GF-D8 (cell line): ENCODE measurements at places on chromosomes 3 and 15.

GRCh38 chr3:159260049-159260662 lies 458.3 kb downstream of the MFSD1 start:
- DNase-seq, result no peak

GRCh38 chr3:128369121-128369703 lies 97.5 kb downstream of the DNAJB8 start:
- DNase-seq, result no peak

DNA sequence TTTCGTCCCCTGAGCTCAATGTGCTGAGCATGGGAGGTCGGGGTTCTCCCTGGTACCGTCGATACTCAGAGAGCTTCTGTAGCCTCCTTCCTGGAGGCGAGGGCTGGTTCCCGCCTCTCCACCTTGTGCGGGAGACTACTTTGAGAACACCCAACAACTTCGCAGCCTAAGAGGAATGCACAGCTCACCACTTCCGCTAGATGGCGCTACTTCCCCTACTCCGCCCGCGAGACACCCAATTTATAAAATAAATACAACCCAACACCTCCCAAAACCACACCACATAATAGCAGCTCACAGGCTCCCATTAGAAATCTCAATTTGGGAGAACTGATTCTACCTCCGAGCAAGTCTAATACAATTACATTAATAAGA lies 1.2 kb downstream of the RGMA start:
- no peak for DNase-seq

- no peak for DNase-seq
Measured at GRCh38 chr15:83462953-83463433, 15.9 kb downstream of the SH3GL3 start.

DNA sequence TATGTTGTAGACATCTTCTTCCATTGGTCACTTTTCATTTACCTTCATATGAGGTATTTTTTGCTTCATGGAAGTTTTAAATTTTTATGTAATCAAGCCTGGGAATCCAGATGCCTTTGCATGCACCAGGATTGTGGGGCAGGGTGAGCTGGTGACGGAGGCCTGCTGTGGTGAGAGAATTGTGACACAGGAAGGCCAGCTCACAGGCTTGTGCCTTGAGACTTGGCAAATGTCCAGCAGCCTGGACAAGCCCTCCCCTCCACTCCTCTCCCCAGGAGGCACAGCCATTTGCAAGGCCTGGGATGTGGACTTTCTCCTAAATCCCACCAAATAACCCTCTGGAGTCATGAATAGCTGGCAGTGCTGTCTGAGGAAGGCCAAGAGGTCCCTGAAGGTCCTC lies 67.4 kb downstream of the RHCG start:
- DNase-seq, result peak; percentile 2

DNA sequence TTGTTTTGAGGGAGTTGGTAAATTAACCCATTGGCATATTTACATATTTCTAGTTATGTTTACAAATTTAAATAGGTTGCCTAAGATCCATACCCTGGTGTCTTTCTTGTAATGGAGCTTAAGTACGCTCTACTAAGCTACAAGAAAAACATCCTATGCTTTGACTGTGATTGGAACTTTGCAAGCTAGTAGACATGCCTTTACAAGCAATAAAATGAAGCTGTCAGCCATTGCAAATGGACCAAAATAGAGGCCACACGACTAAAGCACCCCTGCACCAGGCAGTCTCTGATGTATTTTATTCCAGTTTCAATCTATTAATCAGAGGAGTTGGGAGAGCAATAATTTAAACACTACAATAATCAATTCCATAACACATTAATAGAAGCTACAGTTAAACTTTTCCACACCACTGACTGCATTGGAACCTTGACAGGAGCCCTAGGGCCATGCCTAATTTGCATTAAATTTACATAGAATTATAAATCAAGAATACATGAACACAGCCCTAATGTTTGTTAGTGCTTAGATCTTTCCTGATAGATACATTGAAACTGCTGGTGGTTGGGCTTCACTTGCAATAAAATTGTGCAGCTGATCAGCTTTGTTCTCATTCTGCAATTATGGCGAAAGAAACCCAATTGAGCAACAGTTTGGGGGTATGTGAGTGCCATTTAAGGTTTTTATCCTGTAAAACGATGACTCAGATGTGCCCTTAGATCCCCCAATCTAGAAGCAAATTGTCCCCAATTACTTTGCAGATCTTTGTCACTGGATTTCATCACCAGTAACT lies 360.1 kb downstream of the LSAMP start:
- no peak for DNase-seq

DNA sequence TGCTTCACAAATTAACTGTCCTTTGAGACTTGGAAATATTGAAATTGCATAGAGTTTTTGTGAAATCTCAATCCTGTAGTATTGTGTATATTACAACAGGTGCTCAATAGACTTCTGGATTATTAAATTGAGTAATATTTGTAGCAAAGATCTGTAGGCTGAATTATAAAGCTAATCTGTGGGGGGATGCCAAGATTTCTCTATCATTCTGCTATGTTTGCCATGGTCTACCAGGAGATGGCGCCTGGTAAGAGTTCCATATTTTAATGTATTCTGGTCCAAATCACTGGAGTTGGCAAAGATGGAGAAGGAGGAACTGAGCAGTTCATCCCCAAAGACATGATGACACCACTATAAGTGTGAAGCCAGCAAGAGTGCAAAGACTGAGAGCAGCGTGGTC lies 340.9 kb upstream of the TPRG1 start:
- DNase-seq, result no peak

DNA sequence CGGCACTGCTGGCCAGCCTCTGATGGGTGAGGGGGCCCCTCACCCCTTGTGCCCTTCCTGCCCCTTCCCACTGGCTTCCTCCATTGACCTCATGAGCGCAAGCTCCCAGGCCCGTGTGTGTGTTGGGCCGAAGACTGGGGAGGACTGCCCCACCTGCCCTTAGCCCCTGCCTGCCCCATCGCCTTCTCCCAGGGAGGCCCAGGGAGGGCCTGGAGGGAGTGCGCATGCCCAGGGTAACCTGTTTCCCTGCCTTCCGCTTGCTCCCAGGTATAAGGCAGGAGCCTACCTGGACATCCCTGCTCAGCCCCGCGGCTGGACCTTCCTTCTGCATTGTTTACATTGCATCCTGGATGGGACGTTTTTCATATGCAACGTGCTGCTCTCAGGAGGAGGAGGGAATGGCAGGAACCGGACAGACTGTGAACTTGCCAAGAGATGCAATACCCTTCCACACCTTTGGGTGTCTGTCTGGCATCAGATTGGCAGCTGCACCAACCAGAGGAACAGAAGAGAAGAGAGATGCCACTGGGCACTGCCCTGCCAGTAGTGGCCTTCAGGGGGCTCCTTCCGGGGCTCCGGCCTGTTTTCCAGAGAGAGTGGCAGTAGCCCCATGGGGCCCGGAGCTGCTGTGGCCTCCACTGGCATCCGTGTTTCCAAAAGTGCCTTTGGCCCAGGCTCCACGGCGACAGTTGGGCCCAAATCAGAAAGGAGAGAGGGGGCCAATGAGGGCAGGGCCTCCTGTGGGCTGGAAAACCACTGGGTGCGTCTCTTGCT lies 8.8 kb downstream of the DLL4 start:
- DNase-seq, result no peak

DNA sequence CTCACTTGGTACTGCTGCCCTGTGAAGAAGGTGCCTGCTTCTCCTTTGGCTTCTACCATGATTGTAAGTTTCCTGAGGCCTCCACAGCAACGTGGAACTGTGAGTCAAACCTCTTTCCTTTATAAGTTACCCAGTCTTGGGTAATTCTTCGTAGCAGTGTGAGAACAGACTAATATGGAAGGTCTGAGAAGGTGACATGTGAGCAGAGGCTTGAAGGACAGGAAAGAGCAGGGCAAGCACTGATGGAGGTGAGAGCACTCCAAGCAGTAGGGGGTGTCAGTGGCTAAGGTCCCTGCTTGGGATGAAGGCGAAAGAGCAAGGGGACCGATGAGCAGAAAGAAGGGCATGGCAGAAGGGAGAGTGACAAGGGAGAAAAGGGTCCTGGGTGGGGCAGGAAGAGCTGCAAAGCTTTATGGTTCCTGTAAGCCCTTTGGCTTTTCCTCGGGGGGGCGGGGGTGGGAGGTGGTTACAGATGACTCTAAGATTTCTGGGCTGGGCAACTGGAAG lies 3.5 kb downstream of the EIF4E3 start:
- peak; percentile 62 for DNase-seq

DNA sequence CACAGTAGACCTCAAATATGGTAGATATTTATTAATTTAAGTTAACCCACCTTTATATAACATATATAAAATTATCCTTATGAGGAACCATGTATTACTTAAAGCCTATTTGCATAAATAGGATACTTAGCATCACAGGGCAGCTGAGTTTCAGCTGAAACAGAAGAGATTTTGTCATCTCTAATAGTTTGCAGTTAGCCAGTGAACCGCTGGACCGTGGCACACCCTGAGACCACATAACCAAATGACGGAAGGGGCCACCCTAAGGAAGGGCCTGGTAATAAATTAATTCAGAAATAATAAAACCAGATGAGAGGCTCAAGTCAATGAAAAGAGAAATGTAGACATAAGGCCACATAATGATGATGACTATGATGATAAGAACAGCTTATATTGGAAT lies 107.7 kb downstream of the MYO5A start:
- no peak for DNase-seq

- DNase-seq, result no peak
Measured at GRCh38 chr3:98551754-98552153, 20.0 kb downstream of the GPR15 start.

GRCh38 chr3:49470714-49471420 lies 800 bp downstream of the DAG1 start:
- DNase-seq, result peak; percentile 13

GRCh38 chr15:90344662-90345061 lies 7.4 kb upstream of the ZNF774 start:
- DNase-seq, result peak; percentile 18

GRCh38 chr3:42517117-42517516 lies 14.7 kb downstream of the VIPR1 start:
- no peak for DNase-seq

- no peak for DNase-seq
Measured at GRCh38 chr3:122934251-122934650, 93.3 kb downstream of the SEMA5B start.

- DNase-seq, result no peak
Measured at GRCh38 chr3:72015463-72015862, 230.5 kb upstream of the PROK2 start.

- DNase-seq, result no peak
Measured at GRCh38 chr3:73633916-73634344, 9.2 kb upstream of the PDZRN3 start.

GRCh38 chr3:119148493-119149180 lies 2.7 kb downstream of the TEX55 start:
- DNase-seq, result no peak

DNA sequence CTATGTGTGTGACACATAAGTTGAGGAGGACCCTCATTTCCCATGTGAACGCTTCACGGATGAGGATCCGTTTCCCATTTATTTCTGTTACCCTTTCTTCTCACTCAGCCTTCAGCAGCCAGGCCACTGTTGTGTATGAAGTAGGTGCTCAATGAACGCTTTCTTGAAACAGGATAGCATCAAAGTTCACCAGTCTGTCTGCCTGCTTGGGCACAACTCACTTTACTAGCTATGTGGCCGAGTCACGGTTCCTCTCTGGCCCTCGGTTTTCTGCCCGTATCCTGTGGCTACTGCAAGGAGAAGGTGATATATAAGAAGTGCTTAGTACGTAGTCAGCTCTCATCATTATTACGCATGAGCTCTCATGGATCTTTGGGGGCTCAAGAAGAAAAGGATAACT lies 22.4 kb downstream of the ACSBG1 start:
- no peak for DNase-seq

- DNase-seq, result no peak
Measured at GRCh38 chr15:62519900-62520299, 354.8 kb upstream of the C2CD4B start.

DNA sequence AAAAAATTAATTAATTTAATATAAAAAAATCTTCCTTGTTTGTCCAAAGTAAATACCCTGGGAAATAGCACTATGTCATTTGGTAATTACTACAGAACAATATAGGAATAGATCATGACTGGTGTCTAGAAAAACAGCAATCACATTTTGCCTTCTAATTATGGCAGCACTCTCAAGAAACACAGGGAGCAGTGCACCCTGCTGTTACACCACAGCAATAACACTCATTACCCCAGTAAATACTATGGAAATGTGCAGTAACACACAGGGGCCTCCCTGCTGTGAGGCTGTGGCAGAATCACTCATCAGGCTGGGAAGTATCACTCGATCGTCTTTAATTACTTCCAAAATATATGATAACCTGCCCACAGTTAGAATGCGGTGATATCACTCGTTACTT lies 646.0 kb downstream of the TUSC7 start:
- DNase-seq, result no peak

DNA sequence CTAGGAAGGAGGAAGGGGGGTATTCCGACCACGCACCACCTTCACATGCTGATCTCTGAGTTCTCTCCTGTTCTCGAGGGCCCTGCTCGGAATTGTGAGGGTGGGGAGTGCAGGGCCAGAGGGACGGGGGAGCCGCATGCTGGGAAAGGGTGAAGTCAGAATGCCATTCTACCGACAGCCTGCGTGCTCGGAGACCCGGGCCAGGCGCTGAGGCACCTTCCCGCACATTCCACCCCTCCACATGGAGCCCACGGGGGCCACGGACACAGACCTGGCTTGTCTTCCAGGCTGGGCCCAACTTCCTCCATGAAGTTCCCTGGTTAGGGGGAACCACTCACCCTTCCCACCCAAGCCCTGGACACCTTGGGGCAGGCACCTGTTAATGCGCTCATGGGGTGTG lies 28.7 kb upstream of the PIGZ start:
- no peak for DNase-seq

- DNase-seq, result no peak
Measured at GRCh38 chr3:164550857-164551256, 527.4 kb downstream of the SI start.

- no peak for DNase-seq
Measured at GRCh38 chr15:101447561-101448071, 41.9 kb downstream of the PCSK6 start.

DNA sequence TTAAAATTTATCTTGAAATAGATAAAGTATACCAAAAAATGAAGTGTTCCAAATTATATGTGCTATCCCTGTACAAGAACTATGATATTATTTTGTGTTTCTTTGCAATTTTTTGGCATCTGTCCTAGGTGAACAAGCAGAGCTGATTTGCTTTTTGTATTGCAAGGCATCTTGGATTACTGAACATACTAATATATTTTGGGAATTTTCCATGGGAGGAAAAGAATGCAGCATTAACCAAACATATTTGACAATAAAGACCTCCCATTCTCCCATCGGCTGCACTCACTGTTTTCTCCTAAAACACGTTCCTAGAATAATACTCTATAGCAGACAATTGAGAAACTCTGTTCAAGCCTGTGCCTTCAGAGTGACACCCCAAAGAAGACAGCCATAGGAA lies 265.1 kb upstream of the ALCAM start:
- no peak for DNase-seq

GRCh38 chr15:100241572-100242482 lies 99.9 kb downstream of the ADAMTS17 start:
- no peak for DNase-seq

DNA sequence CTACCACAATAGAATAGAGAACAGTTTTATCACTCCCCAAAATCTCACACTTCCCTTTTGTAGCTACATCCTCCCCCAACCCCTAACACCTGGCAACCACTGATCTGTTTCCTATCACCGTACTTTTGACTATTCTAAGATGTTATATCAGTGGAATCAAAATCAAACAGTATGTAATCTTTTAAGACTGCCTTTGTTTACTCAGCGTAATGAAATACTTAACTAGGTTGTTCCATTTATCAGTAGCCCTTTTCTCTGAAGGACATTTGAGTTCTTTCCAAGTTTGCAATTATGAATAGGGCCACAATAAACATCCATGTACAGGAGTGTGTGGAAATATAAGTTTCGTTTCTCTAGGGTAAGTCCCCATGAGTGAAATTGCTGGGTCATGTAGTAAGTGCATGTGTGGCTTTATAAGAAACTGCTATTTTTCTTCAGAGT lies 372.3 kb downstream of the SV2B start:
- no peak for DNase-seq
